ENCODE measurements at places on chromosomes 2 and 18.

DNA sequence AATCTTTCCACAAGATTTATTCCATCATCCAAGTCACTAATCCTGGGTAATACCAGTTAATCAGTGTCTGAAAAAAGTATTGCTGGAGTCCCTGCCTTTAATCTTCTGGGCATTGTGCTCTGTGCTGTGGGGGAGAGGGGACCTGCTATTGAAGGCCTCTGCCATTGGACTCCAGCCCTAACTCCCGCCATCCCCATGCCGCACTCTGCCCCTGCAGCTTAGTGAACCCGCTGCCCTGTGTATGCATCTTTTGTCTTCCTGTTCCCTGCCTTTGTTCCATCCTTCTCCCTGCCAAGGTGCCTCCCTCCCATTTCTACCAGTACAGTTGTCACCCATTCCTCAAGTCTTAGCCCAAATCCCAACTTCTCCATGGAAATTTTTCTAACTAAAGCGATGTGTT lies 113.8 kb upstream of the EPAS1 start:
- DNase-seq: no peak

- DNase-seq: no peak
Measured at GRCh38 chr2:33136566-33136965, 189.8 kb downstream of the LTBP1 start.

- DNase-seq: no peak
Measured at GRCh38 chr2:128727914-128728313, 409.2 kb upstream of the HS6ST1 start.

GRCh38 chr2:238439917-238440316 lies 13.2 kb downstream of the ASB1 start:
- no peak for DNase-seq

- DNase-seq: no peak
Measured at GRCh38 chr2:54871457-54872107, 148.1 kb downstream of the EML6 start.

DNA sequence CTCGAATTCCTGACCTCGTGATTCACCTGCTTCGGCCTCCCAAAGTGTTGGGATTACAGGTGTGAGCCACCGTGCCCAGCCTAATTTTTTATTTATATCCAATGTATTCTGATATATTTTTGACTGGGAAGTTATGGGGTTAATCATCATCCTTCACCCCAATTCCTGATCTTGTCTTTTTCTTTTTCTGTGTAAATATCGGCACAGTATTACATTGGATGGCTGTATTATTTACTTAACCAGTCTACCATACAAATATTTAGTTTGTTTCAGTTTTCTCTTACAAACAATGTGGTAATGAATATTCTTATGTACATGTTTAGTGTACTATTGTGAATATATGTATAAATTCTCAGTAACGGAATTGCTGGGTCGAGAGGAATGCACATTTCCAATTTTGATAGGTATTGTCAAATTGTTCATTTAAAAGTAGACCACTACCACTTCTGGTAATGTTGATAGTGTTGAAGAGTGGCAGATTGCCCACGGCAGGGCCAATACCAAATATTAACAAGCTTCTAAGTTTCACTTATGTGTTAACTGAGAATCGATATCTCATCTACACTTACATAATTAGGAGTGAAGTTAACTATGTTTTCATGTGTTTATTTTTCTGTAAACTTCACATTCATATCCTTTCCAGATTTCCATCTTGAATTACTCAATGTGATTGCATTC lies 196.7 kb downstream of the ALPK2 start:
- no peak for DNase-seq

GRCh38 chr2:25085761-25086560 lies 44.1 kb downstream of the EFR3B start:
- DNase-seq: no peak

- DNase-seq: no peak
Measured at GRCh38 chr2:2938481-2938880, 439.1 kb downstream of the EIPR1 start.

- peak; percentile 35 for DNase-seq
Measured at GRCh38 chr18:78607221-78607620, 372.4 kb upstream of the SALL3 start.

DNA sequence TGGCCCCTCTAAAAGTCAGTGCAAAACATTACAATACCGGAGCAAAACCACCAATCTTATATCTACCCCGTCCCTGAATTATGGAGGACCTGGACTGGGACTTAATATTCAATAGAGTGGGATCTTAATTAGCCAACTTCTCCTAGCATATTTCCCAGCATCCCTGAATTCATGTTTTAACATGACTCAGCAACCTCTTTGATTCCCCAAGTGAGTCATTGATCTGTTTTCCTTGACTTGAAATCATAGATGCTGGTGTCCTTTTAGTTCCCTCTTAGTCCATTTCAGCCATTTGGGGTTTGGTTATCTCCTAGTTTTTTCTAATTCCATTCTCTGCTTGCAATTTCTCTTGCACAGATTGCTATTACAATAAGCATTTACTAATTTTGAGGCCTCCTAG lies 677.7 kb upstream of the CELF4 start:
- no peak for DNase-seq

GRCh38 chr2:160299540-160299939 lies 99.5 kb upstream of the ITGB6 start:
- DNase-seq: no peak

GRCh38 chr2:170228429-170228828 lies 50.5 kb downstream of the MYO3B start:
- DNase-seq: no peak

GRCh38 chr18:3623769-3624545 lies 174.0 kb downstream of the TGIF1 start:
- DNase-seq: peak; percentile 87

DNA sequence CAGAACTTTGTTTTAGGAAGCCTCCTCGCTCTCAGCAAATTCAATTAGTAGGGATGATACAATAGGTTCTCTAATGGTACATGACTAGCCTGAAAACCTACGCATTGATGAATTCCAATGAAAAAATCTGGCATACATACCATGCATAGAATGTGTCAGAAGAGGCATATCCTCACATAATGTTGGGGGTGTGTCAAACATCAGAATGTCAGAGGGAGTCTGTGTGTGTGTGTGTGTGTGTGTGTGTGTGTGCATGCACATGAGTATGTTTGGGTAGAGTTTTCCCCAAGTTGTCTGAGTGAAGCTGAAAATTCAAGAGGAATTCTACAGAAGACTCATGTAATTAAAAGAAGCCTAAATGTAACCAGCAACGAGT lies 78.5 kb downstream of the FIGN start:
- no peak for DNase-seq

DNA sequence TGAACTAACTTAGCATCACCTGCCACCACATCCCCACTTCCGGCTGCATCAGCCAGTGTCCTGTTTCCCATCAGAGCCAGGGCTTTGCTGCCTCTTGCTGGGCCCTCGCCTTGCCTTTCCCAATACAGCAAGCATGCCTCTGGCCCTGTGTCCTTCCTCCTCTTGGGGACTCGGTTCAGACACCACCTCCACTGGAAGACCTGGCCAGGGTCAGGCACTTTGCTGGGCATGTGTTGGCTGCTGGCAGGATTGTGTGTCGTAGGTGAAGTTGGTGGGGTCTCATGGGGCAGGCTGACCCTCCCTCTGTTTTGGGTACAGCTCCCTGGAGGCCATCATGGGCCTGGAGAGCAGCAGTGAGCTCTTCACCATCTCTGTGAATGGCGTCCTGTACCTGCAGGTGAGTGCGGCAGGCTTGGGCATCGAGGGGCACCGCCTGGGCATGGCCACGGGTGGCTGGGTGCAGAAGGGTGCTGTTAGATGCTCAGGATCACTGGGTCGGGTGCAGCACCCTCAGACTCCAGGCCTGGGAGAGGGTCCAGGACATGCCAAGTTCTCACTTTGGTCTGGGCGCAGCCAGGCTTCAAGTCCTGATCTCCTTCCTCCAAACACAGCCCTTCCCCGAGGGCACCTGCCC lies 6.6 kb downstream of the ERFE start:
- DNase-seq: no peak

DNA sequence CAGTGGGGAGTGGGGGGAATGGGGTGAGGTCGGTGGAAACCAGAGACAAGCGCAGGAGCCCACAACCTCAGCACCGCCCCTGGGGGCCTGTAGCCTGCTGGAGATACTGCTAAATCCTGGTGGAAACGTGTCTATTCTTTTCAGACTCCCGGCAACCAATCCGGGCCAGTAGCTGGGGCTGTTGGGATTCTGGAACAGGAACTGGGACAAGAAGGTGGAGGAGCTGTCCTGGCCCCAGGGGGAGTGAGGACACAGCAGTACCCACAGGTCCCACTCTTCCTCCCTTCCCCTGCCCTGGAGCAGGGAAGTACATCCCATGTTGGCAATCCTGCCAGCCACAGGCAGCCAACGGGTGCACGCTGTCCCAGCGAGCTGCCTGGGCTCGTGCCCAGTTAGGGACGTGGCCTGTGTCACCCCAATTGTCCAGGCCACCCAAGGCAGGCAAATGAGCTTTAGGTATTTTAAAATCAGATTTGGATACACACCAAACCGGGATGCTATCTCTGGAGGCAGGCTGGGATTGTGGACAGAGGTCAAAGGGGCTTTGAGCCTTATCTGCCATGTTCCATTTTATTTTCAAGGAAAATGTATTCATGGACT lies 51.8 kb downstream of the HS1BP3 start:
- DNase-seq: peak; percentile 17

DNA sequence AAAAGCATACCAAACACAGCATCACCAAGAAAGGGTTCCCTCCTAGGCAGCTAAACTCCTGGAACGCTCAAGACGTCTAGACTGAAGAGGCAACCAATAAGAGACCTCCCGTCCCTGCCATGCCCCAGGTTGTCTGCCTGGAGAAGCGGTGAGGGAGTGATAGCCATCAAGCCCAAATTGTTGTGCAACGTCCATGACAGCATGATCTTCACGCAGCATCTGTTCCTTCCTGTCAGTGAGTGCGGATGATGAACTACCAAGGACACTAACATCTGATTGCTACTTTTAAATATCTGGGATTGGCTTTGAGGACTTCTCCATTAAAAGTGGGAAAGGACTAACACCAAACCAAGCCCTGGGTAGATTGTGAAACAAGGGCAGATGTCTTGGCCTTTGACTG lies 149.7 kb downstream of the TXNL1 start:
- no peak for DNase-seq

- no peak for DNase-seq
Measured at GRCh38 chr2:219207884-219208740, 1.5 kb downstream of the ZFAND2B start.

DNA sequence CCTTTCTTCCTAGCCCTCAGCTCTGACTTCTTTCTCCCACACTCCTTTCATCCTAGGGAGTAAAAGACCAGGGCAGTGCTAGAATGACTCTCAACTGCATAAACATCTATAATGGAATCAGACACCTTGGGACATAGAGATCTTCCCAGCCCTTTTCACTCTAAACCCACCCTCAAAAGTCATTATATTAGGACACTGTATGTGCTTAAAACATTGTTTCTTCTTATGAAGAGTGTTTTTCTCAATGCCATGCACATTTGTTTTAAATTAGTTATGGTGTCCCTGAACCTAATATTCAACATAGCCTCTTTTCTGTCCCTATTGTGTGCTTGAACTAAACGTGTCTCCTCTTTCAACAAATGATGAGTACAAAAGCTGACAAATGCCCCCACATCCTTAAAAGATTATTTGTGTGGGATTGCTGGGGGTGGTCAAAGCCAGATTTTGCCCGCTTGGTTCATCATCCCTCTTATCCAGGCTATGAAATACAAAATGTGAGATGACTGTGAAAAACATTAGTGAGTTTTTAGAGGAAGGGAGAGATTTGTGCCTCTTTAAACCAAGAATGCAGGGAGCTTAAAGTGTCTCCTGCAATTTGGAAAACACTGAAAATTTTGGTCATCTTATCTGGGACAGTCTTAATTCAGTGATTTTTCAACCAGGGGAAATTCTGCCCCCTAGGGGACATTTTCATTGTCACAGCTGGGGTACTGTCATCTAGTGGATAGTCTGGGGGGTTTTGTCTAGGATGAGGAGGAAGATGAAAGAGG lies 29.0 kb downstream of the SERPINB5 start:
- DNase-seq: no peak

DNA sequence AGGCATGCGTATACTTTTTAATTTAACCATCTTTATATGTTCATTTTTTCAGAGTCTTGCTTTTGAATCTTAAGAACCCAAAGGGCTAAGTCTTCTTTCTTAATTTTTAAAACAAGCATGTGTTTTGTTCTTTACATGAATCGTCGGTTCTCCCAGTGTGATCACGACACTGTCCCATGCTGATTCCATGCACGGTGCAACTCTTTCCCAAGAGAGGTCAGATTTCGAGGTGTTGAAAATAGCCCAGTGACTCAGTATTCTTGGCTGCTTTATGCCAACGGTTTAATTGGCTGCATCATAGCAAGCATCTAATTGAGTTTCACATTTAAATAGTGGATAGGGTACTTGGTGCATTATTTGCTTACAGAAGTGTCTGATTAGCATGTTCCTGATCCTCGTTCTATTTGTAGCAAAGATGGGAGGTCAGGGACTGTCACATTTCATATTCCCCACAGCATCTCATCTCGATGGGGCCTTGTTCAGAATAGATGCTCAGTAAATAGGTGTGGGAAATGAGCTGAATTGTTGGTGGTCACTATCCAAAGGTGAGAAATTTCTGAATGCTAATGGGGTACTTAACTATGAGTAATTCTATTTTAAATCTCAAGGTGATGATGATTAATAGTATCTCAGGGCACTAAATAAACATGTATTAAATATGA lies 2.8 kb downstream of the NPAS2 start:
- no peak for DNase-seq

GRCh38 chr2:1992280-1992679 lies 248.0 kb upstream of the PXDN start:
- no peak for DNase-seq

- DNase-seq: no peak
Measured at GRCh38 chr2:241893265-241893664, 23.7 kb downstream of the RTP5 start.

DNA sequence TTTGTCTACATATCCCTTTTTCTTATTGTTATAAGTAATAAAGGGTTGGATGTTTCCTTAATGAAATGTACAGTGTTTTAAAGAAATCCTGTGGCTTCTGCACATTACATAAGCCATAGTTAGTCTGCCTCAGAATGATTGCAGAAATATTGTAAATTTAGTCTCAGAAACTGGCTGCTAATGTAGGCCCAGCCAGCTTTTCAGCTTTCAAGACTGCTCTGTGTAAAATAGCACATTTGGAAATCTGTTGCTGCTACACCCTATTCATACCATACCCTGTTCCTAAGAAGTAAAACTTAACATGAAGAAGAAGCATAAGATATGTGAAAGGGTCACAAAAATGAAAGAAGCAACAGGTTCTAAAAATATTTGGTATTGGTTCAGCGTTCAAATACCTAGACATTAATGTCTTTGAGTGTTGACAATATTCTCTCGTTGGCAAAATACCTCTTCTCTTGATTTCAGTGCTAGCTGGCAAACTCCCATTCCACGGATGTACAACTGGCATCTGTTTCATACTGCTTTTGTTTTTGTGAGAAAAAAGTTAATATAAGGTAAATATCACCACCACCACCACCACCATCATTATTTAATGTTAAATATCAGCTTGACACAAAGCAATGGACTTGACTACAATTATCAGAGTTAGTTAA lies 19.2 kb upstream of the NCKAP1 start:
- no peak for DNase-seq

DNA sequence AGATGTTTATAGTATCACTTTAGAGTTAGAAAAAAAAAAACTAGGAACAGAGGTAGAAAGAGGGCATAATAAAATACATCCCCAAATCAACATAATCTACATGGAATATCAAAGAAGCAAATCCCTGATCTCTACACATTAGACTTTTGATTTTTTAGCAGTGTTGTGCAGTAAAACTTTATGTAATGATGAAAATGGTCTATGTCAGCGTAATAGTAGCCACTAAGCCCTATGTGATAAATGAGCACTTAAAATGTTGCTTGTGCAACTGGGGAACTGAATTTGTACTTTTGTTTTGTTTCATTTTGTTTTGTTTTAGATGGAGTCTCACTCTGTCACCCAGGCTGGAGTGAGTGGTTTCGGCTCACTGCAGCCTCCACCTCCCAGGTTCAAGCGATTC lies 36.3 kb downstream of the LNPK start:
- no peak for DNase-seq

Measured in right hindlimb (tissue), 1 donor.